ENCODE measurements at places on chromosomes 7 and 10.

GRCh38 chr10:73841526-73842285 is 30.3 kb upstream of the NDST2 start:
- DNase-seq, result no peak

GRCh38 chr7:113207441-113207840 is 89.1 kb upstream of the SMIM30 start:
- DNase-seq, result no peak

DNA sequence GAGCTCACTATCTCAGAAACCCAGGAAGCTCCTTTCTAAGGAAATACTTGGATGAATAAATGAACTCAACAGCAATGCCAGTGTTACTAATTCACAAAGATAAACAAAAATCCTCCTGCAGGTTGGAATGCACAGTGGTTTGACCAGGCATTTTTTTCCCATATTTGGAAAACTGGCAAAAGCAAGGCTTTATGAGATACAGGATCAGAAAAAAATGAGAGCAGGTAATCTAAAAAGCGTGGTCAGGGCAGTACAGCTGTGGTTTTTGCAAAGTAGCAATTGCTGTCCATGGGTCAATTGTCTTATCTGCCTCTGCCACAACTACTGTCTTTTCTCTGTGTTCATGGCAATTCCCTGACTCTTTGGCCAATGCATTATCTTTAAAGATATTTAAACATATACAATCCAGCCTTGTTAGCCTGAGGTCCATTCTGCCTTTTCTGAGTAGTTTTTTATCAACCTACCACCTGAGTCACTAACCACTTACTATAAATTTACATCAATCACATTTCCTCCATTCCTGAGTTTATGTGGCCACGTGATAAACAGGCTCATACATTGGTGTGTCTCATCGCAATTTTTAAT is 564.5 kb upstream of the IGFBP3 start:
- no peak for DNase-seq

- no peak for DNase-seq
Observed at GRCh38 chr7:24942226-24942625, 37.8 kb downstream of the OSBPL3 start.

GRCh38 chr7:8592167-8592566 is 158.8 kb downstream of the NXPH1 start:
- no peak for DNase-seq

- DNase-seq, result no peak
Observed at GRCh38 chr7:30252885-30253795, 31.3 kb upstream of the ZNRF2 start.

Data from esophagus muscularis mucosa (tissue), 4 donors.